ENCODE measurements at places on chromosomes 4 and X.

GRCh38 chr4:108320061-108320460 lies 151.3 kb upstream of the LEF1 start:
- no peak for DNase-seq

GRCh38 chrX:40469316-40469715 lies 111.5 kb upstream of the ATP6AP2 start:
- DNase-seq: no peak

- no peak for DNase-seq
Observed at GRCh38 chrX:20060961-20061748, 55.6 kb downstream of the MAP7D2 start.

DNA sequence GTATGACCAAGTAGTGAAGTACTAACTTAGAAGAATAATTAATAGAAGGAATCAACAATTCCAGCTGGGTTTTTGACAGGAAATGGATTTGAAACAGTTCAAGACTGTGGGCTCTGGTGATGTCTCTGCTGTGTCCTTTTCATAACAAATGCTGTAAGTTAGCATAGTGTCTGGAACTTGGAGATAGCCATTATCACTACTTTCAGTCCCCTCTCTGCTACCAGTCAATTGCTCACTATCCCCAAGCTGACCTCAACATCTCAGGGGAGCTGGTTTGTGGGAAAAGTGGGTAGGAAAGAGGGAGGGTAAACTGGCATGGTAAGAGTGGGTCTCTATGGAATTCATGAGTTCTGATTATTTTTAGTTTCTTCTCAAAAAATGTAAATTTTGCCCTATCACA lies 231.4 kb upstream of the MID1 start:
- no peak for DNase-seq

GRCh38 chr4:77154761-77155499 lies 2.1 kb upstream of the CCNG2 start:
- DNase-seq: no peak

DNA sequence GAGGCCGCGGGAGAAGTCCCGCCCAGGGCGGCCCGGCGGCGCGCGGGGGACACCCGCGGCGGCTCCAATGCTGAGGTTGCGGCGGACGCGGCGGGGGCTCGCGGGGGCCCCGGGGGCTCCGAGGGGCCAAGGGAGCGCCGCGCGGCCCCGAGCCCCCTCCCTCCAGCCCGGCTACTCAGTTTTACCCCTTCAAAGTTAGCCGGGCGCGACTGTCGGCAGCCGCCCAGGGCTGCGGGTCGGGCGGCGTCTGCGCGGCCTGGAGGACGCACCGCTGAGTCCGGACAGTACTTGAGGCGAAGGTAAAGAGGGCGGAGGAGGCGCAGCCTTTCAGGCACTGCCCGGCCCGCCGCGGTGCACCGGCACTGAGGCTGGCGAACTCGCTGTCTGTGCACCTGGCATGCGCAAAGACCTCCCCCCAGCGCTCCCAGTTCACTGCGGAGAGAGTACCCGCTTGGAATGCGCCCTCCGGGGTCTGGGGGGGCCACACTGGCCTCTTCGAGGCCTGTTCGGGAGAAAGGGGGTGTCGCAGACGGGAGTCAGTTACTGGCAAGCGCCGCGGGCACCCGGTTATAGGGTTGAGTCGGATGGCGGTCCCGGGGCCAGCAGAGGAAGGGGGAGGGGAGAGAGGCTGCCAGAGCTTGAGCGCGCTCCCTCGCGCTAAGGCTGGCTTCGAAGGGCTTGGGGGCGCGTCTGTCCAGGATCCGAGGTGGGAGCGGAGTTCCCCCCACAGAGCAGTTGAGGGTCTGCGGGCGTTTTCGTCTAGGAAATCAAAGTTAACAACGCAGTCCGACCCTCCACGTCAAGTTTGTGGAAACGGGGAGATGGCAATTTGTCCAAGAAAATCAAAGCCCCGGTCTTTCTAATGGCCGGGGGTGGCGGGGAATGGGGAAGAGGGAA lies 1.1 kb downstream of the PCDH19 start:
- DNase-seq: no peak

DNA sequence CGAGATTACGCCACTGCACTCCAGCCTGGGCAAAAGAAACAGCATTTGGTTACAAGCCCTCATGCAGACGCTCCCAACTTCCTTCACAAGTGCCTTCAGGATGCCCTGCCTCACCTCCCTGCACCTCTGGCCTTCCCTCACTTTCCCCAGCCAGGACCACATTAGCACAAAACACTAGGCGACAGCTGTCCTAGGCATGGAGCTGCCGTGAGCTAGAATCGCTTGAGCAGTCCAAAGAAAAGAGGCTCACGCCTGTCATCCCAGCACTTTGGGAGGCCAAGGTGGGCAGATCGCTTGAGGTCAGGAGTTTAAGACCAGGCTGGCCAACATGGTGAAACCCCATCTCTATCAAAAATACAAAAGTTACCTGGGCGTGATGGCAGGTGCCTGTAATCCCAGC lies 15.8 kb downstream of the RNF212 start:
- no peak for DNase-seq

DNA sequence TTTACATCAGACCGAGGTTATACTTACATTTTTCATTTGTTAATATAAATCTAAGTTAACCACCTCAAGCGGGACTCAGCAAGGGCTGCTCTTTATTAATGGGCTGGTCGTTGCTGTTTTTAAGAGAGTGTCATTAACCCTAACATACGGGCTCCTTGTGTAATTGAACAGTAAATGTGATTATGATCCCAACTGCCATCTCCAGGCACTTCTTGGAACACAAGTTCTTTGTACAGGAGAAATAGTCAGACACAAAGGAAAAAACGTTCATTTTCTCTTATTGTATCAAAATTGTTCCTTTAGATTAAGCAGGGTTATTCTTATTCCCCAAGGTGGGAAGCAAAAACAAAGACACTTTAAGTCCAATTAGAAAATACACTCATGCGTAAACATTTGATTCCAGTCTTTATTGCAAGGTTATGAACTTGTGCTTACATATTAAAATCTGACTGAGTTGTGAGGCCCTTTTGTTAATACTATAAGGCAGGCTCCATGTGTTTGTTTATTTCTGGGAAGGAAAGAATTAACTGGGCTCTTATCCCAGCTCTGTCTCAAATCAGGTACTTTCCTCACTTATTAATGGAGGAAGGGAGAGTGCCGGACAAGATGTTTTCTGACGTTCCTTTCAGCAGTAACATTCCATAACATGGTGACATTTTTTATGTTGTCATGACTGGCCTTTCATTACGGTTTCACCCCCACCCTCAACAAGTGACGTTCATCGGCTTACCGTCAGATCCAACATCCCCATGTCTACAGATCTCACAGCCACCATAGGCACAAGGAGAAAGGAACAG lies 95.9 kb downstream of the RASL11B start:
- no peak for DNase-seq

GRCh38 chrX:154365997-154366665 lies 8.3 kb downstream of the FLNA start:
- no peak for DNase-seq

DNA sequence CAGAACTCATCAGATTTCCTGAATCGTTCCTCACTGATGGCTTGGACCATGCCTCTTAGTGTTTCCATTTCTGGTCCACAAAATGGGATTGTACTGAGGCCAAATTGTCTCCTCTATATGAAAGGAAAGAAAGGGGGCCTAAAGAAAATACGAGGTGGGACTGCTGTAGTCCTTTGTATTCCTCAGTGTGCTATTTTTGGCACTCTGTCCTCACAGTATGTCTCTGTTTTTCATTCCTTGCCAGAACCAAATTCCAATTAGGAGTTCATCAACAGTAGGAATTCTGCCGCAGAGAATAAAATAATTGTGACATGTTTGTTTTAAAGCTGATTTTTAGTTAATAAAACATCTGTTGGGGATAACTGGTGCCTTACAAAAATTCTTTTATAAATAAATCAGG lies 515.7 kb downstream of the SMARCA1 start:
- no peak for DNase-seq

DNA sequence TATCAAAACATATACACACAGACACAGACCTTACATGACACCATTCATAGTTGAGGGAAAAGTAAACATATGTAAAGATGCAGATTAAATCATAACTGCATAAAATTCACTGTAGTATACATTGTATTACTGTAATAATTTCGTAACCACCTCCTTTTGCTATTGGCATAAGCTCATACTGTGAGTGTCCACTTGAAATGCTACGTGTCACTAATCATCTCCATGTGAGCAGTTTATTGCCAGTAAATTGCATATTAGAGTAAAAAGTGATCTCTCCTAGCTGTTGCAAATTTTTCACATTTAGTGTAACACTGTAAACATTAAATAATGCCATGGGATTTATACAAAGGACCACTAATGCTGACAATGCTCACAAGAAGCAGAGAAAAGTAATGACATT lies 256.7 kb upstream of the GNPDA2 start:
- no peak for DNase-seq

- no peak for DNase-seq
Observed at GRCh38 chr4:73533515-73534422, 52.2 kb downstream of the AFM start.

DNA sequence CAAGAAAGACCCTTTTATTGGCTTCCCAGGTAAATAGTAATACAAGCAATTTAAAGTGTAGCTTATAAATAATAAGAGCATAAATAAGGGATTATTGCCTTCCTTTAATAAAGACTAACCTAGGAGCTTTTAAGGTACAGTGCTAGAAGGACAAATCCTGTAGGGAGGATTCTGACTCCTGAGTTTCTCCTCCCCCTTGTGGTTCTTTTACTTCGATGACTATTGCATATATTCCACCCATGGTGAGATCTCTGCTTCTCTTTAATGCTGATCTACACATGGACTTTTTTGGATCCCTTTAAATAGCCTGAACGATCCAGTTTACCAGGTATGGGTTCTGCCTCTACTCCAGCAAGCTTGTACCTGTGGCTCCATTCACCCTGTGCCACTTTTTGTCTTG lies 2.5 kb downstream of the GALNT7 start:
- DNase-seq: no peak

DNA sequence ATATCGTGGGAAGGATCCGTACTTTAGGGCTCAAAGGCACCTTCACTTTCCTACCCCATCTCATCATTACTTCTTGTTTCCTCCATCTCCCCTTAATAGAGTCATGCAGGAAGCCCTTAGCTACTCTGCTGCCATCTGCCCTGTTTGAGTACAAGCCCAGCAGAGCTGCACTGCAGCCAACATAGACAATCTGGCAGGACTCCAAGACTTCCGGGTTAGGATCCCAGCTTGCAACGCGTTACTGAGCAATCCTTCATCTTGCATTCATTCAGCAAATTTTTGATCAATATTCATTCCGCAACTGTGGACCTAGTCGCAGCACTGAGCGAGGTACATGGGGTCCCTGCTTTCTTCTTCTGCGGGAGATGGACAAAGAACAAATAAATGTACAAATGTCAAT lies 344.9 kb downstream of the BCOR start:
- no peak for DNase-seq

GRCh38 chrX:12447448-12448064 lies 309.3 kb downstream of the FRMPD4 start:
- DNase-seq: no peak

- no peak for DNase-seq
Observed at GRCh38 chrX:128676651-128677050, 624.4 kb upstream of the ACTRT1 start.

DNA sequence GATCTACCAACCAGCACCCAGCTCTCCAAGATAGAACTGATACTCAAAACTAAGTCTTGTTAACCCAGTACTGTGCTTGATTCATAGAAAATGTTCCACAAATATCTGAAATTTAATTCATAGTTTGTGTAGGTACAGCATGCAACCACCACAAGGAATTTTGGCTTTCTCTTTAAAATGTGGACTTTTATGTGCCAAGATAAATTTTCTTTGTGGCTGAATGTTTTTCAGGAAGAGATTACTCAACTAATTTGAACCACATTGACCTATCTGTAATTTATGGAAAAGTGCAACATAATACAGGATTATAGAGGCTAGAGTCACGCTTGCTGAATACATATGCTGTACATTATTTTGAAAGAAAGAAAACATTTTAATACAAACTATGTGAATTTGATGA lies 730.8 kb downstream of the IL1RAPL1 start:
- DNase-seq: no peak

DNA sequence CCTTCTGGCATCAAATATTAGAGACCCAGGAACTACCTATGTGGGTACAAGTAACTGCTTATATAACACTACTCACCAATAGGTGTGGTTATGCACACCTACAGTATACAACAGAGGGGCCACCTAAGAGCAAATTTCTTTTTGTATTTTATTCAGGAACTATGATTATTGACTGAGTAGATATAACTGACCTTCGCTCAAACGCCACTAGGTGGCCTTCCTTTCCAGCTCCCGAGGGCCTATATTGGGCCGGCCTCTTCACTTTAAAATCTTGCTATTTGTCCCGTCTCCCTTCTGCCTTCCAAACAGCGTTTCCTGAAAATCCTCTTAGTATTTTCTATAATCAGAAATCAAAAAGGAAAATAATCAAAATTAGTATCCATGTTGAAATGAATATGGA lies 19.9 kb upstream of the PABPC5 start:
- DNase-seq: no peak

DNA sequence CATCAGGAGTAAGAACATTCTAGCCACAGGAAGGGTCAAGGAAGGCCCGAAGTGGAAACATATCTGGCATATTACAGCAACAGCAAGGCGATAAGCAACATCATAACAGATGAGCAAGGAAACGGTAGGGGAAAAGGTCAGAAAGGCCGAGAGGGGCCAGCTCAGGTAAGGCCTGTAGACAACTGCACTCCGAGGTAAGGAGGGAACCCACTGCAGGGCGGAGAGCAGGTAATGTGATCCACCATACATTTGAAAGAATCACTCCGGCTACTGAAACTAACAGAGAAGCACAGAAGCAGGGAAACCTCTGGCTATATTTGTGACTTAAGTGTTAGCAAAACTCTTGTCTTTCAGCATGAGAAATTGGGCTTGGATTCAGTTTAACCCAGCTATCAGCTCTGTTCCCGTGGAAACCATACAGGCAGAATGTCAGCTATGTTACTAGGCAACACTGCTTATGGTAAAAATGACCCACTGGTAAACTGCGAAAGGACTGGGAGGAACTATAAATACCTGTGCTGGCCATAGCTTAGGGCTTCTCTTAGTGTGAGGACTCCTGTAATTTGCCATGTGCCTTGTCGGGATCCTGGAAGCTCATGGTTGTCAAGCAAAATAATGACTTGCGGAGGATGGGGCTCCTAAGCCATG lies 31.0 kb downstream of the FRYL start:
- no peak for DNase-seq

DNA sequence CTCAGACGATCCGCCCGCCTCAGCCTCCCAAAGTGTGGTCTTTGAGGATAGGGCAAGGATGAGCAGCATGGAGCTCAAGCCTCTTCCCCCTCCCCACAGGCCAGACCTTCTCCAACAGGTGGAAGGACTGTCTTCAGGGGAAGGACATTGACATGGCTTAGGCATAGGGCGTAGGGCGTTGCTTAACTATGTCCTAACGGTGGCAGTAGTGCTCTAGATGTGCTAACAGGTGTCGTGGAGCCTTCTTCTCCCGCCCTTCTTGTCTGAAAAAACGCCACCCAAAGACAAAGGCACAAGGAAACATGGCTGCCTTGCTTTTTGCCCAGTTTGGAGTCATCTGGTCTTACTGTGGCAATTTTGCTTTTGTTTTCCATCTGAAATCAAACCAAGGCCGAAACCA lies 219.8 kb downstream of the OR13H1 start:
- DNase-seq: no peak
